Sigmoid colon (tissue), 7 donors: ENCODE measurements at places on chromosomes 1 and 21. TPM values are rescaled to one million over a fixed set of nuclear protein-coding genes. Genes with fewer than 3 reads are reported as not detected.
A peak's percentile ranks its signal among the peaks of the same experiment; 100 is the strongest.

The TRIM46 gene
- total RNA-seq: 0.68 TPM

The AGT gene
- total RNA-seq: 4.3 TPM

The DVL1 gene
- total RNA-seq: 50.7 TPM

The LRIG2 gene
- 18.8 TPM for total RNA-seq

The TRIM67 gene
- total RNA-seq: 0.36 TPM

The ACTL8 gene
- total RNA-seq: not detected

The AIM2 gene
- not detected for total RNA-seq

The ZBTB8A gene
- 7.6 TPM for total RNA-seq

The VASH2 gene
- total RNA-seq: 1.4 TPM

The NPHS2 gene
- total RNA-seq: not detected

DNA sequence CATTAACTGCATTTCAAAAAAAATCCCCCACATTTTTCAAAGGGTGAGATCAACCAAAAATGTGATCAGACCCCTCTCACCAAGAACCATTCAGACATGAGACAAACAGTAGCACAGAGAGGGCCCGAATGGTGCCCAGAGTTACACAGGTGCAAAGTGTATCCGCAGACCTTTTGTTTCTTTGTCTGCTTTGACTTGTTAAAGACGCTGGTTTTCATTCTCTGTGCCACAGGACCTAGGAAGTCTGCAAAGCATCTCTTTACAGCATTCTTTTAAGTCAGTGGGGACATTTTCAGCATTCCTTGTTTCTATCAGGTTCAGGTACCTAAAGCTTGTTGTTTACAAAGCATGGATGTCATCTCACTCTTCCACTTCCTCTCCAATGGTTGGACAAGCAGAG lies 87.2 kb upstream of the MAP1LC3C start:
- no peaks in the 10 kb centered on the region for H3K36me3 ChIP-seq
- H3K27me3 ChIP-seq: no peaks in the 10 kb centered on the region

- peaks cover 48% of the 10 kb centered on the region for H3K4me1 ChIP-seq
- peaks cover 32% of the 10 kb centered on the region for H3K36me3 ChIP-seq
- H3K27ac ChIP-seq: peak within 1 kb of the TSS; percentile 95
- H3K27me3 ChIP-seq: no peaks in the 10 kb centered on the region
- peak within 1 kb of the TSS; percentile 91 for H3K4me3 ChIP-seq
Observed at GRCh38 chr1:207051191-207051943, at the start of gene YOD1. TSS of gene YOD1 (minus strand) at chr1:207051208. CDS start at chr1:207051030, 178 bp downstream.

DNA sequence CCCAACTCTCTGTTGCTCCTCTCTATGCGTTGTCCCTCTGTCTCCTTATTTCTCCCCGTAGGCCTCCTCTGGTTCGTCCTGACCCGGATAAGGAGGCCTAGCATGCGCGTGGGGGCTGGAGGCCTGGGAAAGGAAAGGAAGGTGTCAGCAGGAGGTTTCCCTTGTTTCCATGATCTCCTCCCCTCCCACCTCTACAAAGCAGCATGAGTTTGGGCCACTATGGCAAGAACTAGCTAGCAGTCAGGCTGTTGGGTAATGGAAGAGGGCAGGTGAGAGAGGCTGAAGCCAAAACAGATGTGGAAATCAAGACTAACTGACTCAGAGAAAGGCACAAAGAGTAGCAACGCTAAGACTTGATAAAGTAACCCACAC lies 687 bp upstream of the SEMA6C start:
- H3K4me1 ChIP-seq: peaks cover 40% of the 10 kb centered on the region
- no peaks in the 10 kb centered on the region for H3K36me3 ChIP-seq
- no peak for DNase-seq
- peak overlapping the region; percentile 85 for H3K27ac ChIP-seq
- H3K27me3 ChIP-seq: no peaks in the 10 kb centered on the region
- H3K4me3 ChIP-seq: peak overlapping the region; percentile 75

DNA sequence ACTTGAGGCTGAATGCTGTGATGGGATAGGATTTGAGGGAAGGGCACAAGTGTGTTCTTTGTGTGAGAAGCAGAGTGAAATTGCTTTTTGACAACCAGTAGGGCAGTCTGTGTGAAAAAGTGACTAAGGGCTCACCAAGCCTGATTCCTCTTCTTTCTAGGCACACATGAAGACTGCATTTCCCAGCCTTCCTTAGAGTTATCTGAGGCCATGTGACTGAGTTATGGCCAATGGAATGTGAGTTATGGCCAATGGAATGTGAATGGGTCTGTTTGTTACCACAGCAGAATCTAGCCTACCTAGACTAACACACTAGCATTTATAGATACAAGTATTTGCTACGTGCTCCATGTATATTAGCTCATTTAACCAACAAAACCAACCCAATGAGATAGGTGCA lies 35.3 kb upstream of the DIRAS3 start:
- no peak overlapping the region for H3K27ac ChIP-seq
- DNase-seq: no peak
- H3K27me3 ChIP-seq: no peaks in the 10 kb centered on the region
- no peaks in the 10 kb centered on the region for H3K36me3 ChIP-seq

DNA sequence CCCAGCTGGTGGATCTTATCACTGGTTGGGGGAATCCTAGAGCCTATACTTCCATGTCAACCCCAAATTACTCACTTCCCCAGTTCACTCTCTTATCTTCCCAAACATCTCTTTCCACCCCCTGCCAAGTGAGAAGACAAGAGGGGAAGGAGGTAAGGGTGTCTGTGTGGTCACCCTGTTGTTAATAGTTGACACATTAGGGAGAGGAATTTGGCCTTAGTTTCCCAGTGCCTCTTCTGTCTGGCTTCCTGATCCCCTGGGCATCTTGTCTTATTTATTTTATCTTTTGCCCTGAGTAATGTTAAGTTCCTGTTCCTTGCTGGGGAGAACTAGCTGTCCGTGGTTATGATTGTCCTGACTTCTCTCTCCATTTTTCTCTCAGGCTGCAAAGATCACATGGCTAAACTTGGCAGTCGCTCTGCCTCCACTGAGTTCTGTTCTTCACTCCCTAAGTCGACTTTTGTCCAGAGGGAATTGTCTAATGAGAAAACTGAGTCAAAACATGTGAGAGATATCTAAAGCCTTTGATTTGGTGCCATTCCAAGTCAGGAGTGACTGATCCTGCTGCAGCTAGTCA lies 157.1 kb upstream of the SYT6 start:
- H3K27ac ChIP-seq: no peak overlapping the region
- no peak for DNase-seq
- no peaks in the 10 kb centered on the region for H3K36me3 ChIP-seq
- H3K4me1 ChIP-seq: peaks cover 6% of the 10 kb centered on the region
- no peaks in the 10 kb centered on the region for H3K27me3 ChIP-seq
- no peak overlapping the region for H3K4me3 ChIP-seq

GRCh38 chr1:15344800-15345704 lies 64.6 kb upstream of the EFHD2 start:
- H3K4me3 ChIP-seq: no peak overlapping the region
- no peaks in the 10 kb centered on the region for H3K36me3 ChIP-seq
- peak overlapping the region; percentile 67 for H3K27ac ChIP-seq

DNA sequence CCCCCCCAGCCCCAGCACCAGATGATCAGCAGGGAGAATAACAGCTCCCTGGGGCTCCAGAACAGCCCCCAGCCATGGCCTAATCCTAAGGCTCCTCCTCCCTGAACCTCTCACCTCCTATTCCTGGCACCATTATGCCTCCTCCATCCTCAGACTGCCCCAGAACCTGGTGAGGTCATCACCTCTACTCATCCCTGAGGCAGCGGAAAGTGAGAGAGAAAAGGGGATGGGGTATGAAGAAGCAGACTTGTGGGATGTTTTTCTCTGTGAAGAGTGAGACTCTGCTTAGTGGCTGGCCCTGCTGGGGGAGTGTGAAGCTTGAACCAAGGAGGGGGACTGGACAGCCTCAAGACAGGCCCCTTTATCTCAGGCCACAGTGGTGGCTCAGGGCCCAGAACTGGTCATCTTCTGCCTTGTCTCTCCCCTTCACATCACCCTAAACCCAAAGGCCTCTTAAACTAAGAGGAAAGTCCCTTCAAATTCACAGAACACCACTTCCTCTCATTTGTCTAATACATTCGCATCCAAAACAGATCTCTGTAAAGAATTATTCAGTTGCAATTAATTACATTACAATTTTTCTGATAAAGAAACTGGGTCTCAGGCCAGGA lies 2.2 kb upstream of the PPM1J start:
- no peaks in the 10 kb centered on the region for H3K36me3 ChIP-seq
- no peak overlapping the region for H3K27ac ChIP-seq

- DNase-seq: no peak
- H3K27ac ChIP-seq: no peak overlapping the region
- H3K4me1 ChIP-seq: no peaks in the 10 kb centered on the region
- H3K4me3 ChIP-seq: no peak overlapping the region
- H3K36me3 ChIP-seq: no peaks in the 10 kb centered on the region
Observed at GRCh38 chr1:5927506-5928370, 64.5 kb downstream of the NPHP4 start.

GRCh38 chr1:167423684-167424619 lies 94.4 kb downstream of the CD247 start:
- no peaks in the 10 kb centered on the region for H3K4me1 ChIP-seq
- no peak overlapping the region for H3K27ac ChIP-seq
- no peaks in the 10 kb centered on the region for H3K36me3 ChIP-seq
- H3K27me3 ChIP-seq: no peaks in the 10 kb centered on the region
- DNase-seq: no peak

- no peak overlapping the region for H3K4me3 ChIP-seq
- no peaks in the 10 kb centered on the region for H3K27me3 ChIP-seq
- no peak overlapping the region for H3K27ac ChIP-seq
Observed at GRCh38 chr1:168473126-168473525, 70.7 kb downstream of the XCL2 start.

DNA sequence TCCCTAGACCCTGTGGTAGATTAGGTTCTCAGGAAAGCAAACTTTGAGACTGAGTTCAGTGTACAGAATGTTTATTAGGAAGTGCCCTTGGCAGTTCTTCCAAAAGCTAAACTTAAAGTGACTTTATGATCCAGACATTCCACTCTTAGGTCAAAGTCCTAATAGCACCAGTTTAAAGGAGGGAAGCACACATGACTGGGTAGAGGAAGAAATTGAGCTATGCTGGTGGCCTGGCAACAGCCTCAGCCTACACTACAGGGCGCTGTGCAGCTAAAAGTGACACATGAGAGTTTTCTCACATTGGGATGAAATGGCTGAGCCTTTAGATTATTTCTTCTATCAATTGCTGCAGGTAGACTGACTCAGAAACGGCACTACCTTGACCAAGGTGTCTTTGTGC lies 280.4 kb downstream of the BRINP2 start:
- H3K27ac ChIP-seq: no peak overlapping the region
- peaks cover 5% of the 10 kb centered on the region for H3K4me1 ChIP-seq
- no peak for DNase-seq
- no peaks in the 10 kb centered on the region for H3K36me3 ChIP-seq
- H3K27me3 ChIP-seq: no peaks in the 10 kb centered on the region
- no peak overlapping the region for H3K4me3 ChIP-seq

DNA sequence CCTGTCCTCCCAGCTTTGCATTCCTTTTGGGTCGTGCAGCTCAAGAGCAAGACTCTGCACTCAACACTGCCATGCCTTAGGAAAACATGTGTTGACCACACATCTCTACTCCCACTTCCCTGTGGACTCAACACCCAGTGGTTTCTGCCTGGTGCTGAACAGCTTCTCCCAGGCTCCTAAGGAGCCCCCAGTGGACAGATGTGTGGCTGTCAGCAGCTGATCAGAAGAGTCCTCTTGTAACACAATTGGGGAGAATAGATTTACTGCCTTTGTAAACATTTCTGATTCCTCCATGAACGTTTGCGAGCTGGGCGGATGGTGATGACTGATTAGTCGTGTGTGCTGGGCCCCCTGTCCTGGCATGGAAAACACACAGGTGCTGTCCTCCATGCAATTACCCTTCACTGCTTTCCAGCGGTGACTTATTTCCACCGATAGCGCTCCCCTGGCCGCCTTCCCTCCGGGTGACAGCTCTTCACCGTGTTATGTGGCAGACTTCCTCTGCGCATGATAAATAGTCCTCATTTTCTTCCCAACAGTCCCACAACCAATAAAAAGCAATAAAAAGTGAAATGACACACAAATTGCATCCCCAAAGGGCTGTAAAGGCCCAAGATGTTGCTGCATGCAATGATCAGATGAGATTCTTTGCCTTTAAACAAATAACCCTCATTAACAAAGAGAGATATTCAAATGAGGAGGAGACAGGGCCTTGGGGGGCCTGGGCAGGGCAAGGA lies 249.4 kb upstream of the AJAP1 start:
- no peaks in the 10 kb centered on the region for H3K36me3 ChIP-seq
- H3K27me3 ChIP-seq: no peaks in the 10 kb centered on the region
- no peak overlapping the region for H3K27ac ChIP-seq

DNA sequence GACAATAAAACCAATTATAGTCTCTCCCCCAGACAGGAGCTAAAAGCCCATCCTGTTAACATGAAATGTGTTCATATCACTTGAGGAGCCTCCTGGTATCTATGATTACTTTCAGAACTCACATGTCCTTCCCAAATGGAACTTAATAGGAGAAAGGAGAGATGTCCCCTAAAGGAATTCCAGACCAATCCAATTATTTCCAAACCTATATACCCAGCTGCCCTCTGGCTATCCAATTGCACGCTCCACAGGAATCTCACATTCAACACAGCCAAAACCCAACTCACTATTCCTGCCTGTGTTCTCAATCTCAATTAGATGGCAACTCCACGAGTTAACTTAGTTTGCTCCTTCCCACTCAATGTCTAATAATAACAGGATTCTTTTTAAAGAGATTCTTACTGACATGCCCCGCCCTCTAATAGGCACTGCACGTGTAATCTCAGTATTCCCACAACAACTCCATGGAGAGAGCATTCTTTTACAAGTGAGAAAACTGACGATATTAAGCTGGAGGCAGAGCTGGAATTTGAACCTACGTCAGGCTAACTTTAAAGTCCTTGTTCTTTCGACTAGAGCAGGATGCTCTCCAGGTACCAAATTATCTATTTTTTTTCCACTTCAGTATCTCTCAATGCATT lies 59.1 kb upstream of the SEC16B start:
- H3K4me1 ChIP-seq: no peaks in the 10 kb centered on the region
- no peaks in the 10 kb centered on the region for H3K36me3 ChIP-seq
- no peak overlapping the region for H3K27ac ChIP-seq
- no peak overlapping the region for H3K4me3 ChIP-seq

DNA sequence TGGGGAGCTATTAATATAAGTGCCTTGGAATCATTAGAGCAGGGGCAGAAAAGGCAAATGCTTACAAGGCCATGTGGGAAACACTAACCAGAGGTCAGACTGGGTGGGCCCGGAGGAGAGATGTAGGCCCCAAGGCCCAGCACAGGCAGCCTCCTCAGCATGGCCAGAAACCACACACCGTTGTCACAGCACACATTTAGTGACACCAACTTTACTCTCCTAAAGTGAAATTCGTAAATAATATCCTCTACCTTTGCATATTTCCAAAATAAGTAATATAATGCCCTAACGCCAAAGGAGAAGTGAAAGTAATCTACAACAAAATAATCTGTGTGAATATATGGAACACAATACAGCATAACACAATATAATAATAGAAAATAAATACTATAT lies 62.6 kb downstream of the KIF21B start:
- no peak overlapping the region for H3K27ac ChIP-seq
- no peak overlapping the region for H3K4me3 ChIP-seq
- H3K4me1 ChIP-seq: no peaks in the 10 kb centered on the region
- DNase-seq: no peak
- H3K36me3 ChIP-seq: no peaks in the 10 kb centered on the region

GRCh38 chr1:156813298-156813697 lies 3.4 kb downstream of the SH2D2A start:
- no peak overlapping the region for H3K27ac ChIP-seq
- no peaks in the 10 kb centered on the region for H3K36me3 ChIP-seq
